ENCODE measurements at places on chromosomes 1 and 21.

GRCh38 chr21:36211660-36212512, 55.3 kb downstream of the DOP1B start:
- H3K27ac ChIP-seq: peak overlapping the region; percentile 91
- peaks cover 9% of the 10 kb centered on the region for H3K36me3 ChIP-seq
- DNase-seq: peak; percentile 92
- H3K4me1 ChIP-seq: peaks cover 50% of the 10 kb centered on the region
- H3K4me3 ChIP-seq: peak overlapping the region; percentile 34
- no peaks in the 10 kb centered on the region for H3K27me3 ChIP-seq

DNA sequence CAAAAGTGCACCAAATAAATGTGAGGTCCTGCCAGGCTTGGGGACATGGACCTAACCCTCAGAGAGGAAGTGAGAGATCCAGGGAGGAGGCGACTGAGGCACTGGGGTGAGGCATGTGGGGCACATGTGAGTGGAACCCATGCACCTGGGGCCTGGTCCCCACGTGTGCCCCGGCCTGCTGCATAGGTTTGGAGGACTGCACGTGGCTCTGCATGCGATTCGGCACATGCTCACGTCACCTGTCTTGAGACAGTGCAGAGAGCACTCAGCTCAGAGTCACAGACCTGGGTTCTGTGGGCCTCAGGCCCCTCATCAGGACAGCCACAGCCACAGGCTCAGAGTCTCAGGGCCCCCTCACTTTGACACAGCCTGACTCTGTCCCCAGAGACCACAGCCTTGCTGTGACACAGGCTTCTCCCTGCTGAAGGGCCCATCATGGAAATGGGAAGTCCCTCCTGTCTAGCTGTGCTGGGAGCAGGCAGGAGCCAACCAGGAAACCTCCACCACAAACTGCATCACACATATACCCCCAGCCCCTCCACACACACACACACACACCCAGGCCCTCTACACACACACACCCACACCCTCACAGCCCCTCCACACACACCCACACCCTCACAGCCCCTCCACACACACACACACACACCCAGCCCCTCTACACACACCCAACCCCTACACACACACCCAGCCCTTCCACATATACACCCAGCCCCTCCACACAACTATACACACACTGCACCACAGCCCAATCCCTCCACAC, 48.2 kb downstream of the SLC9A1 start:
- H3K4me3 ChIP-seq: no peak overlapping the region
- no peaks in the 10 kb centered on the region for H3K36me3 ChIP-seq
- no peaks in the 10 kb centered on the region for H3K27me3 ChIP-seq
- no peak for DNase-seq
- H3K4me1 ChIP-seq: peaks cover 8% of the 10 kb centered on the region

- no peaks in the 10 kb centered on the region for H3K27me3 ChIP-seq
- peak; percentile 7 for DNase-seq
- H3K27ac ChIP-seq: no peak overlapping the region
- H3K4me3 ChIP-seq: no peak overlapping the region
- H3K36me3 ChIP-seq: no peaks in the 10 kb centered on the region
Observed at GRCh38 chr1:163203561-163203960, 845 bp upstream of the RGS5 start.

- no peak overlapping the region for H3K4me3 ChIP-seq
- no peak overlapping the region for H3K27ac ChIP-seq
- DNase-seq: no peak
- H3K4me1 ChIP-seq: no peaks in the 10 kb centered on the region
Observed at GRCh38 chr1:229181419-229181818, 89.5 kb upstream of the RAB4A start.

- no peaks in the 10 kb centered on the region for H3K27me3 ChIP-seq
- no peak overlapping the region for H3K27ac ChIP-seq
- H3K4me1 ChIP-seq: no peaks in the 10 kb centered on the region
- H3K36me3 ChIP-seq: no peaks in the 10 kb centered on the region
- H3K4me3 ChIP-seq: no peak overlapping the region
Observed at GRCh38 chr1:174366946-174367345, 80.8 kb upstream of the GPR52 start.

DNA sequence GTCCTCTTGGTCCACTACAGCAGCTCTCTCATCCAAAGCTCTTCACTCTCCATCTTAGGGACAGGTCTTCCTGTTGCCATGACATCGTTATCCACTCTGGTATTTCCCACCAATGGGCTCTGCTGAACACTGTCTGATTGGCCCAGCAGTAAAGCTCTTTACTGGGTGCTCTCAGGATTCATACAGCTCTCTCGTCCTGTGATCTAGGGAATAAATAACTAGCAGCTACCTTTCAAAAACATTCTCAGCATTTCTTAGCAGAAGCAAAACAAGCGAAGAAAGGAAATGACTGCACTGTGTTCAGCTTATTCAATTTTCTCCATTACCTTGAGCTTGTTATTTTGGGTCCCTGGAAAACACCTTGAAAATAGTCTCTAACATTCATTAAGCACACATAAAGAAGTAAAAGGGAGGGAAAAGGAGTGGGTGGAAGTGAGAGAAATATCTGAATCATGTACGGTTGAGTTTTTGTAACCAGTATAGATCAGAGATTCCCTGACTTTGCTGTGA, 163.4 kb upstream of the SGIP1 start:
- peaks cover 3% of the 10 kb centered on the region for H3K36me3 ChIP-seq
- no peaks in the 10 kb centered on the region for H3K27me3 ChIP-seq
- H3K4me1 ChIP-seq: peaks cover 28% of the 10 kb centered on the region
- H3K27ac ChIP-seq: no peak overlapping the region

- H3K4me1 ChIP-seq: no peaks in the 10 kb centered on the region
- H3K36me3 ChIP-seq: no peaks in the 10 kb centered on the region
- H3K4me3 ChIP-seq: no peak overlapping the region
- no peak for DNase-seq
- no peak overlapping the region for H3K27ac ChIP-seq
- H3K27me3 ChIP-seq: no peaks in the 10 kb centered on the region
Observed at GRCh38 chr1:85078903-85079302, 30.6 kb upstream of the MCOLN3 start.

DNA sequence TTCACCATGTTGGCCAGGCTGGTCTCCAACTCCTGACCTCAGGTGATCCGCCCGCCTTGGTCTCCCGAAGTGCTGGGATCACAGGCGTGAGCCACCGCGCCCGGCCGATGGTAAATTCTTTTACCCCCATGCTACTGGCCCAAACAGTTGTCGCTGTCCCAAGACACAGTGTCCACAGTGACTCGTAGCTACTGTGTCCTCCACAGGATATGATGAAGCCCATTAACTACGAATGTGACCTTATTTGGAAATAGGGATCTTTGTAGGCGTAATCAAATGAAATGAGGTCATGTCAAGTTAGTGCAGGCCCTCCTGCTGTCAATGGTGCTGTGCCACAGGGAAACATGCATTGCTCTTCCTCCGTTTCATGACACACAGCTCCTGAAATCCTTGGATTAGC, 8.5 kb downstream of the FNDC10 start:
- H3K4me3 ChIP-seq: no peak overlapping the region
- H3K27ac ChIP-seq: no peak overlapping the region
- no peaks in the 10 kb centered on the region for H3K36me3 ChIP-seq
- DNase-seq: no peak
- peaks cover 5% of the 10 kb centered on the region for H3K27me3 ChIP-seq

DNA sequence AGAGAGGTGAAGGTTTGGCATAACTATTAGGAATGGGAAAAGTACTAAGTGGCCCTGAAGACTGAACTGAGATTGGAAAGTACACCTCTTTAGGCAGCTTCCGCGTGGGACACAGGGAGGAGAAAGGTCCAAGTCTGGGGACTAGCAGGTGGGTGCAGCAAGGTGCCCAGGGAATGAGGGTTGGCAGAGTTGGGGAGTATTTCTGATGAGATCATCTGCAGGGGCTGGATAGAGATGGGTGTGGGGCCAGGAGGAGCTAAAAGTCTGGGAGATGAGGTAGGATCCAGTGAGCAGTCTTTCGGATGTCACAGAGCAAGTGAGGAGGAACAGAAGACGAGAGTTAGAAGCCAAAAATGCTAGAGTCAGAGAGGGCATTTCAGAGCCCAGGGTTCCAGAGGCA, 36.1 kb downstream of the CDCA8 start:
- no peaks in the 10 kb centered on the region for H3K4me1 ChIP-seq
- H3K36me3 ChIP-seq: no peaks in the 10 kb centered on the region
- no peak overlapping the region for H3K27ac ChIP-seq
